NCI-H1417 treated with DMSO at 0.1 percent for 48 hours (cell line): ENCODE measurements at places on chromosomes 5 and 9.

DNA sequence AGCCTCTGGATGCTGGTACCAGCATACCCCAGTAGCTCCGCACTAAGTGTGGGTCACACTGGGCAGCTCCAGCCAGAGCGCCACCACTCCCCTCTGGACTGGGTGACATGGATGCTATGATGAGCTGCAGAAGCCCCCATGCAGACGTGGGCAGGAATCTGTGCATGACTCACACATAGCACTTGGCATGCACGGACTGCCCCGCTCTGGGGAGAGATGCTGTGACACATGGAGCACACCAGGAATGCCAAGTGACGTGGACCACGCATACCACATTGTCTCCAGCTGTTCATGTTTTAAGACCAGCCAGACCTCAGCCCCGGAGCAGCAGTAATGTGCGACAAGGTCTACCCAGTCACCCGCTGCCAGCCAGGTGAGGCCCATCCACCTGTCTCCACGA is 64.1 kb downstream of the SEMA4D start:
- DNase-seq = no peak

DNA sequence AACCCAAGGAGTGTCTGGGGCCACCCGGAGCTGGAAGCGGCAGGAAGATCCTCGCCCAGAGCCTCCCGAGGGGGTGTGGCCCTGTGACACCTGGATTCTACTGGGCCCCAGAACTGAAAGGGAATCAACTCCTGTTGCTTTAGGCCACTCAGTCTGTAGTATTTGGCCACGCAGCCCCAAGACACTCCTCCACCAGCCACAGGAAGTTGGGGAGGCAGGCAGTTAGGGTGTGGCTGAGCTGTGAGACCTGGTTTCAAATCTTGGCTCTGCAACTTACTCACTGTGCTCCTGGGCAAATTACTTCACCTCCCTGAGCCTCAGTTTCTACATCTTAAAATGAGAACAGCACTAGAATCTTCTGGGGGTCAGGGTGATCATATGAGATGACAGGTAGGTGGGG is 119.8 kb upstream of the PPP1R26 start:
- DNase-seq = no peak

DNA sequence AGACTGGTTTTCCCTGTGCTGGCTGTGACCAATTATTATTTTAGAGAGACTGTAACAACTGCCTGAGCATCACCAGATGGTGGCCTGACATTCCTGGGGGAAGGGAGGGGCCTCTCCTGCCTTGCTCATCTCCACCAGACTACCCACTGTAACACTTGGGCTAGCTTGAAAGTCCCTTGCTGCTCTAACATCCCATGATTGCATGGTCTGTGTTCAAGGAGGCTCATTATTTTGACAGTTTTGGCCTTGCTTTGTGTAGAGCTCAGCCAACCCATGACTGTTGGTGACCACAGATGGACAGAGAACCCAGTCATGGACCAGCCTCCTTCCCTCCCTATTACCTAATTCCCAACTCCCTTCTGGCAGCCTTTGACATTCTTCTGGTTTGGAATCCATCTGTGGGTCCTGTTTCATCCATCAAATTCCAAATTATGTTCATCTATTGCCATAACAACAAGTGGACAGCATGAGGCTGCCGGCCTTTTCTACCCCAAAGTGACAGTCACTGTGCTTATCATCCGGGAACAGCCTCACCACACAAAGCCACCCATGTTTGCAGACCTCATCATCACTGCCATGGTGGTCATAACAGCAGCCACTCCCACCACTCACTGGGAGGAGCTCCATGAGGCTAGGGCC is 49.0 kb upstream of the ICE1 start:
- no peak for DNase-seq

DNA sequence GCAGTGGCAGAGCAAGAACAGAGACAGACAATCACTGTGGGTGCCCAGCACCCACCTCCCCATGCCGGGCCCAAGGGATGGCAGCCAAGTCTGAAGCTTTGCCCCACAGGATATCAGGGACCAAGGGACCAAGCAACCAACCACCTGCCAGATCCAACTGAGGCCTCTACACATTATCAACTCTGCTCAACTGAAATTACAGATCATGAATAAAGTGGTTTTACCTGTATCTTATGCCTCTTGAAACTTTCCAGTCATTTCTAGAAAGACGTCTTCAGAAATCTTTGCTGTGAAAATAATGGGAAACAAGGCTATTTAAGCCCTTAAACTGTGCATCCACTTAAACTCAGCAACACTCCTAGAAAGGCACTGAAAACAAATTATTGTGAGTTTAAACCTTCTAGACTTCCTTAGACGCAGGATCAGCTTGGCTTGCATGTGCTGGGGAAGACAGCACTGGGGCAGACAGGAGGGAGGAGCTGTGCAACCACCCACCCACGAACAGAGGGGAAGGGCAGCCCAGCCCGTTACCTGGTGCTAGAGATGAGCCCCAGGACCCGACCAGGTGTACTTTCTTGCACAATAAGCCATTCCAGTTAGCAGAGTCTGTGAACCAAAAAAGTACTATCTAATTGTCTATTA is 80.0 kb downstream of the SEMA4D start:
- no peak for DNase-seq
